ENCODE measurements at places on chromosomes 2 and 18.

GRCh38 chr2:11998218-11998617 lies 251.8 kb downstream of the LPIN1 start:
- DNase-seq = no peak

DNA sequence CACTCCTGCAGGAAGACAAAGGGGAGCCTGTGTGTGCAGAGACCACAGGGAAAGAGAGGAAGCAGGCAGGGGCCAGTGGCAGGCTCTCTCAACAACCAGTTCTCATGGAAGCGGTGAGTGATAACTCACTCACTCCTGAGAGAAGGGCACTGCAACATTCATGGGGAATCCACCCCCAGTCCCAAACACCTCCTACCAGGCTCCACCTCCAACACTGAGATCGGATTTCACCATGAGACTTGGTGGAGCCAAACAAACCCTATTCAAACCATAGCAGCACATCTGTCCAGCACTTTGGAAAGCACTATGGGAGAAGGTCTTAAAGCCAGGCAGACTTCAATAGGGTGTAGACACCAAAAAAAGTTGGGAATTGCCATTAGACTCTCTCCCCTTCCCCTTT lies 345.7 kb upstream of the SPRED2 start:
- DNase-seq = no peak

GRCh38 chr2:233917116-233917515 lies at the start of gene TRPM8:
Gene TRPM8, plus strand, starts transcription at chr2:233917373. Its CDS starts 9,165 bp downstream, at chr2:233926538.
- no peak for DNase-seq

- no peak for DNase-seq
These were observed 65.7 kb upstream of the SERPINE2 start for GRCh38 chr2:224104668-224105386.

GRCh38 chr2:3291113-3291512 lies 86.5 kb downstream of the EIPR1 start:
- DNase-seq = no peak

GRCh38 chr2:192216336-192216735 lies 21.6 kb upstream of the TMEFF2 start:
- DNase-seq = no peak

DNA sequence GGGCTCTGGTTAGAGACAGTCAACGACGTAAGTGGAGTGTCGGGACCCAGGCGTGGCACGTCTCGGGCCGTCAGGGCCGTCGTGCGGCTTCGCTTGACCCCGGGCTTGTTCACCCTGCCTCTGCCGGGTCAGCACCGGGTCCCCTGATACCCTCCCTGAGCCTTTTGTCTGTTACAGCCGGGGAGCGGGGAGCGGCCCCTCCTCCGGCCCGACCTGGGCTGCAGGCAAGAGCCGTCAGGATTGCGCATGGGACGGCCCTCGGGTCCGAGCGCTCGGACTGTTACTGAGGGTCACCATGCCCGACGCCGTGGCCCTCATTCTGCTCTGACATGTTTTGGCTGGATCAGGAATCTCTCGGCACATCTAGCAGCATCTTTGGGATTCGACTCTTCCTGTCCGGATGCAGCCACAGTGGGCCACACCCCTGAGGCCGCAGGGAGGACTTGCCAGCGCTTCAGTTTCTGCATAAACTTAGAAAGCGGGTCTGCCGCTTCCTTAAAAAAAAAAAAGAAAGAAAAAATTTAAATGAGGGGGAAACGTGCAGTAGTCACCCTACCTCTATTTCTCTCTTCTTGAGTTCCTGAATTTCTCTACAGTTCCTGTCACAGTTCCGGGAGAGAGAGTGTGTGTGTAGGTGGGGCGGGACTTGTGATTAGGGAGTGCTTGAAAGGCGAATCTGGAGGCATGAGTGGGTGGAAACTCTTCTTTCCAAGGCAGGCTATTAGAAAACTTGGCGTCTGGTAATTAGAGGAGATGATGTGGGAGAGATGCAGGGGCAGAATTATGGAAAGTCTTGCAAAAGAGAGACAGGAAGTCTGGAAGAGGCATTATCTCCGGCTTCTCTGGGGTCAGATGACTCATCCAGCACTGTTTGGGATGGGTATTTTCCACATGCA lies 909 bp downstream of the TMEM87B start:
- DNase-seq = no peak

DNA sequence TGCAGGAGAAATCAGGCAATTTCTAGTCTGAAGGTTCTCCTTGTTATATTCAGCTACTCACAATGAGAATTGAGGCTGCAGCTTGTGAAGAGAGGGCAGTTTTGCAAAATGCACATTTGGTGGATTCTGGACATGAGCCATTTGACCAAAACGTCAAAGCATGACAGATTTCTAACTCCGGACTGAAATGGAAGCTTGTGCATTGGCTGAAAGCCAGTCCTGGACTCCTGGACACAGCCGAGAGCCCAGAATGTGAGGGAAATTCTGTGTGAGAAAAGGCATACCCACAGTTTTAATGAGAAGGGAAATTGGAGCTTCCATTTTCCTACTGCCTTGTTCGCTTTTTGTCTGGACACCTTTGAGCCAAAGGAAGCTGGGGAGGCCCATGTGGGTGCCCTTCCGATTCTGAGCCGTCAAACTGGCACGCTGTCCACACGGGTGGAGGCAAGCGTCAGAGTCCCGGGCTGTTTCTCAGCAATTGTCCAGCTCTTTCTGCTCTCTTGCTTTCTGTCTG lies 23.7 kb upstream of the ROCK2 start:
- DNase-seq = no peak

DNA sequence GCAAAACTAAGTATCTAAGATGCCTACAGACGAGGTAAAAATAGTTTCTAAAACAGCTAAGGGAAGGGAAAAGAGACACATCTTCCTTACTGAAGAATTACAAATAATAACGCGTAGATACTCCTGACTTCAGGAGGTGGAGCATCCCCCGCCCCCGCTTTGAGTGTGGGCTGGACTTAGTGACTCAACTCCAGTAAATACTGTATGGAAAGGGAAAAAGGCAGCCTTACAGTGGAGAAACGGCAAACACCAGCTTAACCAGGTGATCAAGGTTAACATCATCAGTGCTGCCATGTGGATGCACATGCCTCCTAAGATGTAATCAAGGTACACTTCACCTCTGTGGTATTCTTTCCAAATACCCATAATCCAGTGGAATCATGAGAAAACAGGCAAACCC lies 47.9 kb downstream of the HADHB start:
- DNase-seq = no peak
